ENCODE measurements at places on chromosomes 4 and X. TPM values are rescaled to one million over a fixed set of nuclear protein-coding genes. Genes with fewer than 3 reads are reported as not detected.

- no peak for DNase-seq
Observed at GRCh38 chr4:126552321-126552720, 1080.4 kb upstream of the INTU start.

GRCh38 chr4:139453371-139454110 is 380 bp upstream of the RAB33B start:
- DNase-seq: peak; percentile 92

DNA sequence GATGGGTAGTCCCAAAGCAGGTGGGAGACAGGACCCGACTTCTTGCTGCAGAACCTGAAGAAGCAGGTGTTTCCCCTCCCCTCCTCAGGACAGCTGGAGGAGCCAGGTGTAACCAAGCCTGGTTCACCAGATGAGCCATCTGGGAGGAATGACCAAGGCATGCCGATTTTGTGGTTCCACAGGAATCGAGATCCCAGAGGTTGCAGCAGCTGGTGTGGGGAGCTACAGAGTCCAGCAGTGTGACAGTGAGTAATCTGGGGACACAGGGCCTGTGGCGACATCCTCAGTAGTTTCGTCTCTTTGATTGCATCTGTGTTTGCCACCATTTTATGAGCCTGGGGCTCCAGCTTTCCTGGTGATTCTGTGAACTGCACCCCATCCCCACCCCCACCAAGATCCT is 2.6 kb upstream of the NDP start:
- DNase-seq: no peak

DNA sequence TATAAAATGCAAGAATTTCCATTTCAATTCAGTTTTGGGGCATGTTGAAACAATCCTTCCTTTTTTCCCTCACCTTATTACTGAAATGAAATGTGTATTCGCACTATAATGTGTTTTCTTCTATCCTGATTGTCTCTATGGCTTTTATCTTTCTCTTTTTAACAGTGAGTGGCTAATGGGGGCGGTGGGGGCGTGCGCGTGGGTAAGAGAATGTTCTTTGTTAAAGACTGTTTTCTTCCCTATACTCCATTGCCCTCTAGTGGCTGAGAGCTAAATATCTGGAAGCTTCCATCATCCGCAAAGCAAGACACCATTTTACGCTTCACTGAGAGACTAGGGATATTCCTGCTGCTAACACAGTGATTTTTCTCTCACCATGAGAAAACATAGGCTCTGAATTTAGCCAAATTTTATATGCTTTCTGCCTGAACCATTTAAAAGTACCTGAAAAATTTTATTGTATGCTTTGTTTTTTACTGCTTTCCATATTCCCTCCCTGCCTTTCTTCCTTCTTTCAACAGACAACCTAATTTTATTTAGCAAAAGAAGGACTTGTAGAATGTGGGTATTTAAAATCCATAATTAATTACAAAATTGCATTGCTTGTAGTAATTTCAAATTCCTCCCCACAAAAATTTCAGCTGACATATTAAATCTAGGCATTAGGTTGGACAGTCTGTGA is 194.0 kb downstream of the GASK1B start:
- DNase-seq: peak; percentile 20

GRCh38 chr4:123380728-123381716 is 15.6 kb upstream of the SPRY1 start:
- DNase-seq: no peak

GRCh38 chrX:103012945-103013344 is 51.0 kb downstream of the BEX1 start:
- no peak for DNase-seq

DNA sequence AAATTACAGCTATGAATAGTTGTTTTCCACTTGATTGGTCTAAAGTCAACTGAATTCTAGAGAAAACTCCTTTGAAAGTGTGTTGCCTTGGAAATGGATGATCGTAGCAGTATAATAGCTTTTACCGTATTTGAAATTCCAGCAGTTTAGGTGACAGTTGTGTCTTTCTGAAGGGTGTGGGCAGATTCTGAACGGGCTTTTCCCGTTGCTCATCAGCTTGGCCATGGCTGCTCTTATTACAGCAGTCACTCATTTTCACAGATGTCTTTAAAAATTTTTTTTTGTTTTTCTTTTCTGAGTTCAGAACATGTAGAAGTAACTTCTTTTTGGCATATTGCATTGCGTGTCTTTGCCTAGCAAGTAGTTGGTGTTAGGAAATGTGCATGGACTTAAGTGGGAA is 69.6 kb upstream of the SLC4A4 start:
- DNase-seq: no peak

- DNase-seq: no peak
Observed at GRCh38 chr4:80611678-80611979, 276.1 kb downstream of the CFAP299 start.

- DNase-seq: peak; percentile 60
Observed at GRCh38 chr4:147831551-147832171, 99.8 kb downstream of the ARHGAP10 start.

- no peak for DNase-seq
Observed at GRCh38 chr4:165439981-165440380, 61.2 kb downstream of the CPE start.

- no peak for DNase-seq
Observed at GRCh38 chr4:77201343-77201742, 44.3 kb downstream of the CCNG2 start.

- no peak for DNase-seq
Observed at GRCh38 chr4:71156616-71157015, 163.2 kb downstream of the DCK start.

DNA sequence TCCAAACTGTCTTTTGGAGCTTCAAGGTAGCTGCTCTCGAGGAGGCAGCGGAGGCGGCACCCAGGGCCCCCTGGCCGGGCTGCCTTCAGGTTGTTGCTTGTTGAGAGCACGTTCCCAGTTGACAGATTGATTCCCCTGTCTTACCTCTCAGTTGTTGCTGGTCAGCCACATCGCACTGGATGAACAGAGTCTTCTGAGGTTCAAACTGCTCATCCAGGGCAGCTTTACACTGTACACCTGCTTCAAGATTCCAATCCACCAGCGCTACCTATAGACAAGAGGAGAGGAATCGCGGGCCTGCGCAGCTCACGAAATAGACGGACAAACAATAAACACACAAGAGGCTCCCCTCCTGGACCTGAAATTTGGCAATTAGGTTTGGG is 497 bp downstream of the HPGD start:
- DNase-seq: no peak

- no peak for DNase-seq
Observed at GRCh38 chr4:81003597-81004111, 26.9 kb upstream of the BMP3 start.

GRCh38 chr4:52376132-52376704 is 282.9 kb downstream of the USP46 start:
- DNase-seq: no peak

The BANK1 gene
- total RNA-seq: not detected

The MAGEB17 gene
- not detected for total RNA-seq

The VSIG4 gene
- total RNA-seq: not detected

Data from pulmonary artery endothelial cell (primary cell).